ENCODE measurements at places on chromosomes 2 and 18. TPM values are rescaled to one million over a fixed set of nuclear protein-coding genes. Genes with fewer than 3 reads are reported as not detected.

Gene POTEF
- not detected for total RNA-seq

Gene VWA3B
- total RNA-seq: 0.07 TPM

Gene IL36RN
- total RNA-seq: 2.0 TPM

Gene TBR1
- not detected for total RNA-seq

Gene NT5DC4
- total RNA-seq: 0.07 TPM

Gene UBR3
- total RNA-seq: 29.4 TPM

Gene SATB2
- total RNA-seq: 0.68 TPM

Gene ODC1
- 495 TPM for total RNA-seq

Gene DSC2
- 226 TPM for total RNA-seq

Gene PAX3
- total RNA-seq: 5.8 TPM

Gene NEU4
- 0.07 TPM for total RNA-seq

Gene CD207
- total RNA-seq: not detected

Gene ALPP
- not detected for total RNA-seq

Gene ACKR3
- total RNA-seq: 3.8 TPM

Gene ALPI
- not detected for total RNA-seq

Gene C2orf49
- 38.6 TPM for total RNA-seq

Gene IL1B
- 257 TPM for total RNA-seq

Data from nasal cavity respiratory epithelium epithelial cell of viscerocranial mucosa (primary cell).